Activated T-cell treated with anti-CD3 and anti-CD28 coated beads, Interleukin-2, amount 50 U/mL, for 24 hours (primary cell): ENCODE measurements at places on chromosomes 4 and X.

DNA sequence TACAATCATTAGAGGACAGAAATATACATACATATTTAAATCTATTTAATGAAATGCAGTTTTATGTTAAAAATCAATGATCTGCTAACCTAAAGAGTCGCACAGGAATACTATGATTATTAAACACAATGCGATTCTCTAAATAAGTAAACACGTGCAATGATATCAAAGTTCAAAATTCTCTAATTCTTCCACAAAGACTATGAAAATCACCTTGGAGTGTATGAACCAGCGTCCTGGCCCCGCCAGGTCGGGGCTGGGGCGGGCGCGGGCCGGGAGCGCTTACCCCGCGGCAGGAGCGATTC is 608 bp upstream of the FAM200B start:
- no peak for DNase-seq

DNA sequence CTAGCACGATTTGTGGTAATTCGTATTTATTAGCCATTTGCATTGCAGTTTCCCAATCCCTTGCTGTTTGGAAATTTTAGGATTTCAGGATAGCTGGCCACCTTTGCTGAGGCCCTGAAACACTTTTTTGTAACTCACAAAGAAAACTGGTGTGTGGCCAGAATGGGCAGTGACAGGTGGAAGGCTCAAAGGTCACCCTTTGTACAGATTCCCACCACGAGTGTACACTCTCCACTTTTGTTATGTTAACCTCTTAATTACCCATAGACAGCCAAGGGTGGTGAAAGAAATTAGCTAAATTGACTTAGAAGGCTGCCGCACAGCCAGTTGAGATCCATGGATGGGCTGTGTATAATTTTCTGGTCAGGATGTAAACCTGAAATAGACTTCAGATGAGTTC is 109.7 kb upstream of the ARX start:
- DNase-seq: no peak

DNA sequence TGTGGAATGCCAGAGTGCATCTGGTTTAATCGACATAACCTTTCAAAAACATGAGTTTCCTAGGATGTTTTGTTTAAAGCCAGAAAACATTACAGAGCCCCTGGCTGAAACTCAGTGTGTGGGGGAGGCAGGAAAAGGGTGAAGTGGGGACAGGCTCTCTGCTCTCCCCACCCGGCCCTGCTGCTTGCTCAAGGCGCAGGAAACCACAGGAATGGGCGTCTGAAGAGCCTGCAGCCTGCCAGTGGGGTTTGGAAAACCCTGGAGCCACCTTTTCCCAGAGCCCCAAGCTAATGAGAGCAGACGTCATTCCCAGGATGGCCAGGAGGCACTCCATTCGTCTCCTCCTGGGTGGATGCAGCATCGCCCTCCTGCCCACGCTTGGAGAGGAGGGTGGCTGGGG is 240.6 kb downstream of the AFAP1 start:
- no peak for DNase-seq

GRCh38 chr4:2330091-2331042 is 68.5 kb upstream of the MXD4 start:
- no peak for DNase-seq

DNA sequence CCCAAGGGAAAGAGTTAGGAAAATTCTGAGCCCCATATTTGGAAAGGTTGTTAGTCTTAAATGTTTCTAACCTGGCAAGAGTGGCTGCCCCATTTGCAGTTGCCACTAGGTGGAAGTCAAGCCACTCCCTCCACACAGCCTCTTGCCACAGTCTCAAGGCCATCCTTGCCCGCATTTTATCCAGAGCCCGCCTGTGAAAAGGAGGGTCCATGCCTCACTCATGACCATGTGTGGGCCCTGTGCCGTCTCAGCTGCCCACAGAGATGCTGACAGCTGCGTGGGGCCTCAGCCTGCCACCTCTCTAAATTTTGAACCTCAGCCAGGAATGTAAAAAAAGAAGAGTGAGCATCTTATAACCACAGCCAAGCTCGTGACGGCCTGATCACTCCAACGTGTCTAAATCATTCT is 201.5 kb upstream of the FAM241A start:
- DNase-seq: no peak

- DNase-seq: peak; percentile 16
Observed at GRCh38 chr4:1471443-1472147, 65.4 kb upstream of the NKX1-1 start.

DNA sequence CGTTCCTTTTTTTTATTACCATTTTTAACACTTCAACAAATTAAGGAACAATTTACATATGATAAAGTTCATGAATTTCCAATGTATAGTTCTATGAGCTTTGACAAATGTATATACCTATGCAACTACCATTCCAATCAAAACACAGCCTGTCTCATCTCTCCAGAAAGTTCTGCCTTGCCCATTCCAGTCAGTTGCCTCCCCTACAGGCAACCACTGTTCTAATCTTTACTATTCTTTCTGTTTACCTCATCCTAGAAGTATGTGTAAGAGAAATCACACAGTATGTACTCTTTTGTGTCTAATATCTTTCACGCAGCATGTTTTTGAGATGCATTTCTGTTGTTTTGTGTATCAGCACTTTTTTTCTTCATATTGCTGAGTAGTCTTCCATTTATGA is 224.9 kb downstream of the KIT start:
- no peak for DNase-seq

- no peak for DNase-seq
Observed at GRCh38 chrX:103776546-103776945, at the start of gene PLP1. Gene PLP1 (plus strand): TSS chrX:103776840. CDS start chrX:103776996, 156 bp downstream.

DNA sequence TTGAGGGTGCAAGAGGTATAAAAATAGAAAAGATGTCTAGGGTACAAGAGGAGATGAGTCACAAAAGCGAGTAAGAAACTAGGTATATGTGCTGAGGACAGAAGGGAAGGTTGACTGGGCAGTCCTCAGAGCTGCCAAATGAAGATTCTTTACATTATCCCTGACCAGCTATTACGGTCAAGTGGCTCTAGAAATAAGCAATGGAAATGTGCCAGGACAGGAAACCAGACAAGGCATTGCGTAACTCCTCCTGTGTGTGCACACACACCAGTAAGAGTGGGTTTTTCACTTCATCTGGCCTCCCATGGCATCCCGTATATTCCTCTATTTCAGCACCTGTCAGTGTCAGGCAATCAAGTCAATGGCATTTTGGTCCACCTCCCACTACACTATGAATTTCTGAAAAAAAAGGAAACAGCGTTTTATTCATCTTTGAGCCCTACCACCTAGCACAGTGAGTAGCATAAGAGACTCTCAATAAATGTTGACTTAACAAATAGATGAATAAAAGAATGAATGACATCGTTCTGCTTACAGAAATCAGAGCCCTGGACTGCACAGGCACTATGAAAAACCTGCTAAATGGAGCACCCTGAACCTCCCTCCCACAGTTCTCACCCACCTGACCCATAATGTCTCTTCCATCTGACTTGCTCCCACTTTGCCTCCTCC is 62.6 kb upstream of the KLF3 start:
- no peak for DNase-seq

- no peak for DNase-seq
Observed at GRCh38 chr4:52991472-52991871, 129.4 kb downstream of the RASL11B start.

- no peak for DNase-seq
Observed at GRCh38 chr4:144655491-144655890, 9.5 kb downstream of the HHIP start.

- DNase-seq: no peak
Observed at GRCh38 chr4:108466936-108467902, 153.2 kb upstream of the RPL34 start.

DNA sequence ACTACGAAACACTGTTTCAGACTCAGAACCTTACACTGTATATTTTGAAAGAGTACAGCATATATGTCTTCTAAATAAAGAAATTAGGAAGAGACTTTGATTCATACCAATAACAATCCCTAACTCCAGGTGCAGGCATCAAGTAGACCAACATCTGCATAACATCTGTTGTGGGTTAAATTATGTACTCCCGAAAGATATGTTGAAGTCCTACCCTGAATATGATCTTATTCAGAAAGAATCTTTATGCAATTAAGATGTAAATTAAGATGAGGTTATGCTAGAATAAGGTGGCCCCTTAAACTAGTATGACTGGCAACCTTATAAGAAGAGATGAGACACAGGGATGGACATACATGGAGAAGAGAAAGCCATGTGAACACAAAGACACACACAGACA is 117.9 kb downstream of the INPP4B start:
- no peak for DNase-seq

DNA sequence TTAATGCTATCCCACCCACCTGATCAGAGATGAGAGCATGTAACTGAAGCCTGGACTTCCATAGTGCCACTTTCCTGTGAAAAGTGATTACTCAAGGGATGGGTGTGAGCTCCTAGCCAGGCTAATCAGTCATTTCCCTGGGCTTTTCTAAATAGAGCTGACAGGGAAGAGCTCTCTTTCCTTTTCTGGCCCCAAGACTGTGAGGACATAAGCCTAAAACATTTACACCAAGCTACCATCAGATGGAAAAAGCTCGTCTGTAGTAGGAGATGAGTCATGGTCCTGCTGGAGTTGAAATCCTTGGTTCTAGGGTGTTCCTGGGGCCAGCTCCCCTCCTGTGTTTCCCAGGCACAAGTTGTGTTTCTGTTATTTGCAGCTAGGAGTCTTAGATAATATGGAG is 52.4 kb upstream of the NDP start:
- DNase-seq: no peak

GRCh38 chr4:3857269-3857926 is 91.2 kb downstream of the ADRA2C start:
- no peak for DNase-seq

DNA sequence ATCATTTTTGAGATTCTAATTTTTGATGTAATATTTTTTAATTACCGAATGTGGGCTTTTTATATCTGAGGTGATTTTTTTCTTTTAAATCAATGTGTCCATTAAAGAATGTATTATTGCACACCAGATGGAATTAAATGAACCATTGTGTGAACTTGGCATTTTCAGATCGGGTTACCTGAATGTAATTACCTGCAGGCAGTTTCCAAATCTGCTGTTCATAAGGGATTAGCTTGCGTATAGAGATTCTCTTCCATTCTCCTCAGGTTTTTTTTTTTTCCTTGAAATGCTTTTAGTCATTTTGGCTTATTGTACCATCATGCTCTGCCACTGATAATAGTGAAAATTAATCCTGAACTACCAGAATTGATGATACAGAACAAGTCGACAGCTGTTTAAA is 511.5 kb upstream of the ATOH1 start:
- no peak for DNase-seq

DNA sequence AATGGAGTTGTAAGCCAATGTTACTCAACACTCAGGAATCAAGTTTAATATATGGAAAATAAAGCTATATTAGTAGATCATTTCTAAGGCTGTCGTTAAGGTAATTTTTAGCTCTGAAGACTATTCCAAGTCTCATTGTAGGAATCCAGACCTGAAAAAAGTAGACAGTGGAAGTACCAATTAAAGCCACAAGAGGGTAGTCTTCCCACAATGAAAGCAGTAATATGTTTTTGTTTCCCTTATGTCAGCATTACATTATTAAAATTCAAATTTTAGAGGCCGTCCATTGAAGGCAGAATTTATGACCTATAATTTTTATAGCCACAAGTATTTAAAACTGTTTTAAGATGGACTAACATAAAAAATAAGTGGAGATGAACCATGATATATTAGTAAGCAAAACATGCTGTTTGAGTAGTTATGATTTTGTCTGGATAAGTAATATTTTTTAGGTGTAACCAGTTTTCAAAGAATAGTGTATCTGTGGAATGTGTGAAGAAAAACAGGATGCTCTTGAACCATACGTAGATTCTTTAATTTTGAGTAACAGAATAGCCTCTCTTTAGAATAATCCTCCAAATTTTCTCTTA is 372.6 kb upstream of the TECRL start:
- no peak for DNase-seq

- no peak for DNase-seq
Observed at GRCh38 chrX:71420686-71421085, 54.5 kb downstream of the TAF1 start.

- no peak for DNase-seq
Observed at GRCh38 chr4:174425669-174426068, 96.6 kb downstream of the HPGD start.

DNA sequence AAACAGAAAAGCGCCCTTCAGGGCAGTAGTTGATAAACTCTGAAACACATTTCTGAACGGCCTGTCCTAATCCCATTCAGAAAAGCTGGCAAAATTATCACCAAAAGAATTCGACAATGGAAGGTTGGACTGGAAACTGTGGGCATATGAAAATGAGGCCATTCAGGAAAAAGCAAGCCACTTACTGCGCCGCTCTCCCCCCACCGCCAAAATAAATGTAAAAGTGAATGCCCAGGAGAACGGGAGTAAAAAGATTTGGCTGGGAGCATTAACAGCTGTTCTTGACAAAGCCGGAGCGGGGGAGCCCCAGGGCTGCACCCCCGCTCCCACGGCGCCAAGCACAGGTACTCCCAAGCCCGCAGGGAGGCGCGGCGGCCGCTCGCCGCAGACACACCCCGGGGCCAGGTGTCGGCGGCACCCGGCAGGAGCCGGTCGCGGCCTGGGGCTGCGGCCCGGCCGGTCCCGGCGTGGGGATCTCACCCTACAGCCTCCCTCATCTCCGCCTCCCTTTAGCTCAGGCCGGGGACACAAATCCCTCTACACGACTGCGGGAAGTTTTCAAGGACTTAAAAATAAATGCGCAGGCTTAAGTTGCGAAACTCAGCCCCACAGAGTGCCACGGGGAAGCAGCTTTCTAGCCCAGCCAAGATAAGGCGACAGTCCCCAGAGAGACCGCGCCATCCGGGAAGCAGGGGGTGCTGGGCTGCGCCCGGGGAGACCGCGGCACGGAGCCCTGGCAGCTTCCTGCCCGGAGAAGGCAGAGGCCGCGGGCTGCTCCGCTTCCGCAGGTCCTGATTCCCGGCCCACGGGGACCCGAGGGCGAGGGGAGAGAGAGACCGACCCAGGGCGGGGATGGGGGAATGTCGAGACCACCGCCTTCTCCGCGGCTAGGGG is 593 bp downstream of the SH3RF1 start:
- DNase-seq: peak; percentile 52

DNA sequence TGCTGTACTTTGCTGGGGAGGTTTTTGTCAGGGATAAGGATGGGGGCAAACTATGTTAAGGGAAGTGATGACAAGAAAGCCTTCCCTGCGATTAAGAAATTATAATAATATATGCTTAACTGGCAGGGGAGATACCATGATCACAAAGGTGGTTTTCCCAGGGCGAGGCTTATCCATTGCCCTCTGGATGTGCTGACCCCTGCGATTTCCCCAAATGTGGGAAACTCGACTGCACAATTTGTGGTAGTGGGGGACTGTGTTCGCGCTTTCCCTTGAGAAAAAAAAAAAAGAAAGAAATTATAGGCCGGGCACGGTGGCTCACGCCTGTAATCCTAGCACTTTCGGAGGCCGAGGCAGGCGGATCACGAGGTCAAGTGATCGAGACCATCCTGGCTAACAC is 24.5 kb downstream of the SLC25A43 start:
- DNase-seq: no peak

GRCh38 chrX:9873952-9874351 is 87.7 kb downstream of the SHROOM2 start:
- DNase-seq: peak; percentile 58
